Thyroid gland (tissue), 4 donors: ENCODE measurements at places on chromosomes 2 and 18. TPM values are rescaled to one million over a fixed set of nuclear protein-coding genes. Genes with fewer than 3 reads are reported as not detected.

GATA6 gene
- total RNA-seq: 15.9 TPM

VWC2L gene
- total RNA-seq: not detected

STAMBP gene
- 32.0 TPM for total RNA-seq

DNA sequence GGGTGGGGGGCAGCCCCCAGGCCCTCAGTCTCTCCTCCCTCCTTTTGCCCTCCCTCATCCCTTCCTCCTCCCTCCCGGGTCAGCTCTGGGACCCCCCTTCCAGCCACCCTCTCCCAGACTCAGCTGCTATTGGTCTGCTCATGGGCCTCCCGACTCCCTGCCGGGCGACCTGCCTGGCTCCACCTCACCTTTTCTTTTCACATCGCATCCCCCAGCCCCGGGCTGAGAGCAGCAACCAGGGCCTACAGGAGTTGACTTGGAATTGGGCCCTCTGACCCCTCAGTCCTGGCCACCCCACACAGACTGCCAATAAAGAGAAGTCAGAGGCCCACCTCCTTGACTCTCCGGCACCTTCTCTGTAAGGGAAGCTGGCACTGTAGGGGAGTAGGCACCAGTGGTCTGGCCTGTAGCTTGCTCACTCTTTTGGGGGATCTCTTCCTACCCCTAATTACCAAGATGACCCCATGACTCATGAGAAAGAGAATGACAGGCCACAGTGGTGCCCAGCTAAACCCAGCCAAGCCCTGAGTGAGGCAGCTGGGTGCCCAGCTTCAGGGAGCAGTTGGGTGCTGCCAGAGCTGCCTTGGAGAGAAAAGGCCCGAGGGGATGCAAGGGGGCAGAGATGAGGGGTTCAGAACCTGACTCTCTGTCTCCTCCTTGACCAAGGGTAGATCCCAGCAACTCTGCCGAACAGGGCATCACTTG, 2.0 kb upstream of the ECEL1 start:
- no peak overlapping the region for H3K4me3 ChIP-seq
- H3K27me3 ChIP-seq: peaks cover 18% of the 10 kb centered on the region
- no peak for DNase-seq
- H3K4me1 ChIP-seq: no peaks in the 10 kb centered on the region
- H3K36me3 ChIP-seq: no peaks in the 10 kb centered on the region
